ENCODE measurements at places on chromosomes 2 and 18.

DNA sequence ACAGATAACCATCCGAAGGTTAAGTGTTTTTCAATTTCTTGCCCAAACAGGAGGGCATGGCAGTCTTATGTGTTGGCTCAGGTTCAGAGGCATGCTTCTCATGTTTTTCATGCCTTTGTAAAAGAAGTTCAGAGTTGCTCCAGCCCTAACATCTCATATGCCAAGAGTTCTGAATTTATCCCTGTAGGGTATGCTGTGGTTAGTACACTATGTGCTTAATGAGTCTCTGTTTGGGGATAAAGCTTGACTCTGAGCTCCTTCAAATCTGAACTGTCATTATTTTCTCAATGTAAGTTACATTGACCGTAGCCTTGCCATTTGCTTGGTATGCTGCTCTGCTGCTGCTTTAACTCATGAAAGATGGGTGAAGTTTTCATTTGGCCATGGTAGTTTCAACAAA, 67.9 kb upstream of the PNPT1 start:
- DNase-seq = no peak

- no peak for DNase-seq
Observed at GRCh38 chr2:119062652-119063051, 95.9 kb downstream of the C1QL2 start.

DNA sequence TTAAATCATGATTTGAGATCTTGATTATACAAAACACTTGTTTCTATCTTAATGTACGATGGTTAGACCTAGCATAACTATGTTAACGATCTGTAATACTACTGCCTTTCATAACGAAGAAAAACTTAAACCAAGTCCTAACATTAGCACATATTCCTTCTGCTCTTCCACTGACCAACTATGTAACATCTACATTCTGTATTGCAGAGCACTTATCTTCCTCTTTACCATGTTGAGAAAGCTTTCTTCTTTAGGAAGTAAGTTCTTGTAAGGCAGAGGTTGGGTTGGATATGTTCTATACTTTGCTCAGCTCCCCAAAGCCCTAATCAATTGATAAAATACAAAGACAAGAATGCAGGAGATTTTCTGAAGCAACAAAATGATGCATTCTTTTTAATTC, 7.9 kb upstream of the ZNF407 start:
- no peak for DNase-seq

DNA sequence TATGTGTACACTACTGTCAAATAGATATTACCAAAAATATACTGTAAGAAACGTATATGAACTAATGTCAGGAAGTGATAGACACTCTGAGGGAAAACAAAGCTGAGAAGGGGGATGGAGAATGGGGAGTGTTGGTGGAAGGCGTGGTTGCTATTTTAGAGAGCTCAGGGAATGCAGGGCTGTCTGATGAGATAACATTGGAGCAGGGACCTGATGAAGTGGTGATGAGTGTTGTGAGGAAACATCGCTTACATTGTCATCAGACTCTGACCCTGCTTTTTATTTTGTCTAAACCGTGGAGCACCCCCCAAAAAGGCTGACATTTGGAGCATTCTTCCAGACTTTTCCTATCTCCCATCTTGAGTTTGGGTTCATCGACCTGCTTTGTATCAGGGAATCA, 194.7 kb downstream of the LTBP1 start:
- no peak for DNase-seq

- DNase-seq = no peak
Observed at GRCh38 chr2:184599054-184599871, 934 bp downstream of the ZNF804A start.
